Skeletal muscle cell (primary cell): ENCODE measurements at places on chromosomes 7 and 10.

- DNase-seq = no peak
Observed at GRCh38 chr7:5661942-5662341, 119.5 kb downstream of the RNF216 start.

GRCh38 chr10:103452506-103453230, 498 bp upstream of the CALHM2 start:
- DNase-seq = no peak

DNA sequence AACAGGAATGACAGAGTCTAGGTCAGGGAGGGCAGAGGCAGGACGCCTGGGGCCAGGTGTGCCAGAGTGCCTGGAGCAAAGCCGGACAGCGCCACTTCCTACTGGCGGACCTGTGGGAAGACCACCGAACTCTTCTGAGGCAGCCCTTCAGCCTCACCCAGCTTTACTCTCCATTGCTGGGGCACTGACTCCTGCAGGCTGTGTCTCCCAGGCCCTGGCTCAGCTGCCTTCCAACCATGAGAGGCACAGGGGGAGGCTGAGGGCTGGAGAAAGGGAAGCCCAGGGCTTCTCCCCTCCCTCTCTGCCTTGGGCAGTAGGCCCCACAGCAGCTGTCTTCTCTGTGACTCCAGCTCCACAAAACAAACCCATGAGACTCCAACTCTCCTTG, 139.6 kb upstream of the UNC5B start:
- DNase-seq = no peak

GRCh38 chr7:79984210-79984609, 150.4 kb upstream of the GNAI1 start:
- no peak for DNase-seq

DNA sequence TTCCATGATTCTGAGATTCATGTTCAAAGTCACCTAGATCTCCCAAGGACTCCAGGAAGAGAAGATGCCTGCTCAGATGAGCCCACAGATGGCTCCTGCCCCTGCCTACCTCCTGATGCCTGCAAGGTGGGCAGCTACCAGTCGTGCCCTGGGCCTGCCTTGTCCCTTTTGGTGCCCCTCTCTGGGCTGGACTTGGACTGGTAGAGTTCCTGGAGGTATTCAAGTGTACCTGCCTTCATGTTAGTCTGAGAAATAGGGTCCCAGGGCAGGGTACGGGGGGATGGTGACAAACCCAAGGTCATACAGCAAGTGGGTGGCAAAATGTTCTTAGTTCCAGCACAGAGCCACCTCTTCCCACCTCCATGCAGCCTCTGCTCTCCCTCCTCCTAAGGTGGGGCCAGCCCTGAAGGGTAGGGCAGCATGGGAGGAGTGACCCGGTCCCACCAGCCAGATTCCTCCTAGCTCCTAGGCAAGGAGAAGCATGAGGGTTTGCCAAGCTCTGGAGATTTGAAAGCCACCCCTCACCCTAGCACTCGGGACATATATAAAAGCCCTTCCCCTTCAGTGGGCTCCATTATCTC, 80.8 kb upstream of the UNC5B start:
- DNase-seq = no peak

DNA sequence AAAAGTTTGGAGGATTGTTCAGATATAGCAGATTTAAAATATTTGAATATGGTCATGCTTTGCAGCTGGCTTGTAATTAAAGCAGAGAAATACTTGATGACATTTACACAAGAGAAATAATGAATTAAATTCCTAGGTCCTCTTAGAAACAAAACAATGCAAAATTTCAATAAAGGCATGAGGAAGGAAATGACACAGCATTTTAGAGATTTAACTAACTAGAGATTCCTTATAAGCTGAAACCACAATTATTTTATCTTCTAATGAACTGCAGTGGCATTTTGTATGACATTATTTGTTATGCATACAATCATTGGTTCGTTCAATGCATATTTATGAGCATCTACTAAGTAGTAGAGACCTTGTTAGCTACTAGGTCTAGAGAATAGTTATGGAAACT, 490.9 kb downstream of the ZWINT start:
- DNase-seq = no peak

DNA sequence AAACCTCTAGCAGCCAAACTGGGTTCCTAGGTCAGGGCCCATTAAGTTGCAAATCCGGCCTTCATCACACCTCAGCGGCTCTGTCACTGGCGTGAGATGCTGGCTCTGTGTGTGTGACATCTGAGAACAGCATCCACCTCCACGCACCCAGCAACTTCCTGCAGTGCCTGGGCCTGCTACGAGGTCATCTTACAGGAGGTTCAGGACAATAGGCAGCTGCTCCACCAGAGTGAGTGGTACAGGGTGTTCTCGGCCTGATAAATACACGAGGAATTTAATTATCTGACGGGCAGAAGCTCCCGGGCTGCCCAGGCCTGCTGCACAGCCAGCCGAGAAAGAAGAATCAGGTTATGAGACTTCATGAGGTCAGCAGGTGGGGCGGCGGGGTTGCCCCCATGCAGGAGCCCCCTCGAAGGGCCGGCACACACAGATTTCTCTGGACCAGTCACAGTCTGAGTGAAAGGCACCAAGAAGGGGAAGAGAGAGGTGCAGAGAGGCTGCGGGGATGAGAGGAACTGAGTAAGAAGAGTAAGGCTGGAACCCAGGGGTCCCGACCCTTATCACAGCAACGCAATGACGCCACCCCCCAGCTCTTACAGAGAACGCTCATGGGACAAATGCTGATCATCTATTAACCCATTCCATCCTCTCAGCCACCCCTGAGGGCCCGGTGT, 49.3 kb downstream of the CALML3 start:
- DNase-seq = no peak

DNA sequence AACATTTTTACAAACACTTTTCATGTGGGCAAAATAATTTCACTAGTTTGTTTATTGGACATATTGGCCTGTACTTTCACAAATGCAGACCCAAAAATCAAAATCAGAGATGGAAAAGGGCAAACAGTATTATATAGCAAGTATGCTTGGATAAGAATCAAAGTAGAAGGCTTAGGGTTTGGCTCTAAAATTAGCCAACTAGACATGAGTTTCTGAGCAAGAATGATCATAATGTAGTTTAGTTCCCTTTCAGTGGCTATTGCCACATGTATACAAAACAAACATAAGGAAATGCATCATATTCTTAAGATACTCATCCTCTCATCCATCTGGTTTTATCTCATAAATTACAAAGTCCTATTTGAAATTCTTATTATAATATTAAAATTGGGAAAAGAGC, 132.5 kb downstream of the IMMP2L start:
- DNase-seq = no peak

GRCh38 chr10:48324580-48324979, 18.1 kb downstream of the MAPK8 start:
- no peak for DNase-seq

GRCh38 chr10:21372651-21373410, 152.7 kb downstream of the SKIDA1 start:
- DNase-seq = peak; percentile 84

DNA sequence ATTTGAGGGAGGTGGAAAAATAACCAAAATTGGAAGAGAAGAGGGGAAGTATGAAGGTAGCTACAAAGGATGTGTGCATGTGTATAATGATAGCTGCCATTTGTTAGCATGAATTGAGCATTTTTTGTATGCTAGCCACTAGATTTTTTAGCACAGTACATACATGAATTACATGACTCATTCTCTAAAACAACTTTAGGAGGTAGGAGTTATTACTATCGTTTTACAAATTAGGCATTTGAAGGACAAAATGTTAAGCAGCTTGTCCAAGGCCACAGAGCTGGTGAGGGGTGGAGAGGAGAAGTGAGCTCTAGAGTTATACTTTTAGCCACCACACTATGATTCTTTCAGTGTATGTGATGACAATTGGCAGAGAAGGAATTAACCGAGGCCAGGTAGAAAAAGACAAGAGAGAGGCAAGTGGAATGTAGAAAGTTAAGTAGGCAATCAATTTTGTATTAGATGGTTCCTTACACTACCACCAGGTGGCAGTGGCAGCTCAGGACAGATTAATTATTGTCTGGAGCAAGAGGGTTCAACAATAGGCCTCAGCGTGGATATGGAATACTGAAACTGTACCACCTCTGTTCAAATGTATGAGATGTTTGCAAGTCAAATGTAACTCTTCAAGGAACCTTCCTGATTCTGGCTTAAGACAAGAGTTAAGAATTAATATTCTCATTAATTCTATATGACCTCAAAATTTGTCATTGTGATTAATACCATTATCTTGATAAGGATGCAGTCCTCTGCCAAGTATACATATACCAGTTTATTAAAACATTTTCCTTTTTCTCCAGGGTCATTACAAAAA, 128.0 kb downstream of the MBL2 start:
- no peak for DNase-seq

GRCh38 chr7:107105591-107106245, 61.2 kb downstream of the PRKAR2B start:
- no peak for DNase-seq

GRCh38 chr10:44249490-44249889, 135.4 kb downstream of the CXCL12 start:
- no peak for DNase-seq

GRCh38 chr10:14530465-14530864, 199.7 kb upstream of the FRMD4A start:
- no peak for DNase-seq

- no peak for DNase-seq
Observed at GRCh38 chr10:110735620-110736027, 91.5 kb downstream of the RBM20 start.

DNA sequence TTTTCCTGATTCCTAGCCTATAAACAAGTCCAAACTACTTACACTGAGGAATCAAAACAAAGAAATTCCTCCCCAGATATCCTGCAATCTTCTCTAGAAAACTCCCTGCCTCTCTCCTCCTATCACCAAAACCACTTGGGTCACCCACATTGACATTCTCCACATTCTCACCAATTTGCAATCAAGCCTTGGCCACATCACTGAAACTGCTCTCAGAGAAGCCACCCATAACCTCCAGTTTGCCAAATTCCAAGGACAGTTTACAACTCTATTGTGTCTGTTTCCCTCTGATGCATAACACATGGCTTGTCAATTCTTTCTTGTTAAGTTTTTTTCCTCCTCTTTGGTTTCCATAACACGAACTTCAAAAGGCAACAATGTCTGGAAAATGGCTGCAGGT, 233.5 kb downstream of the XPNPEP1 start:
- DNase-seq = no peak

- no peak for DNase-seq
Observed at GRCh38 chr10:124518366-124518765, 56.7 kb downstream of the LHPP start.

GRCh38 chr7:50227726-50228125, 76.8 kb upstream of the IKZF1 start:
- no peak for DNase-seq

DNA sequence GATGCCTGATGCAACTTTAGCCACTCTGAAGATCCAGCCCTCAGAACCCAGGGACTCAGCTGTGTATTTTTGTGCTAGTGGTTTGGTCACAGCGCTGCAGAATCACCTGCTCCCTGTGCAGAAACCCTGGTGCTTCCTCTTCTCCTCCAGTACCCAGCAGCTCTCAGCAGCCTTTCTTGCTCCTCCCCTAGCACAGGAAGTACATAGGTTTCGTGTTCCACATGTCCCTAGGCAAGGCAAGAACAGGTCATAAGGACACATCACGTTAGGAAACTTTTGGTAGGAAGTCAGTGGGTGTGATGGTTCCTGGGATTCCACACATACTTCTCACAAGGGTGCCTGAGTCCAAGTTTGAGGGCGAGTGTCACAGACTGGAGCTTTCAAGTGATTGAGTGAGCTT, 167.9 kb upstream of the PRSS1 start:
- DNase-seq = no peak

DNA sequence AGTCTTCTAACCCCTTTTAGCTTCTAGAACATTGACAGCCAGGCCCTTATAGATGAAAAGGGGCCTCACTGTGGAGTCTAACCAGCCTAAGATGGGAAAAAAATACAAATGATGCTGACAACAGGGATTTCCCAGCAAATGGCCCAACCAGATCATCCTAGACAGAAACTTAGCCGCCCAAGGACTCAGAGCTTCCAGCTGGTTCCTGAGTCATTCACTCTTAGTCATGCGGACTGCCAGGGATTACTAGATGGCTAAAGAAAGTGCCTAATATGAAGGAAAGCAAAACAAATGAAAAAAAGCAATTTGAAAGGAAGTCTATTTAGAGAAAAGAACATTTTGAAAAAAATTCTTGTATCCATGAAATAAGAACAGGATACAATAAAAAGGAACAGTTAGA, 23.7 kb downstream of the TSPAN14 start:
- DNase-seq = peak; percentile 75

DNA sequence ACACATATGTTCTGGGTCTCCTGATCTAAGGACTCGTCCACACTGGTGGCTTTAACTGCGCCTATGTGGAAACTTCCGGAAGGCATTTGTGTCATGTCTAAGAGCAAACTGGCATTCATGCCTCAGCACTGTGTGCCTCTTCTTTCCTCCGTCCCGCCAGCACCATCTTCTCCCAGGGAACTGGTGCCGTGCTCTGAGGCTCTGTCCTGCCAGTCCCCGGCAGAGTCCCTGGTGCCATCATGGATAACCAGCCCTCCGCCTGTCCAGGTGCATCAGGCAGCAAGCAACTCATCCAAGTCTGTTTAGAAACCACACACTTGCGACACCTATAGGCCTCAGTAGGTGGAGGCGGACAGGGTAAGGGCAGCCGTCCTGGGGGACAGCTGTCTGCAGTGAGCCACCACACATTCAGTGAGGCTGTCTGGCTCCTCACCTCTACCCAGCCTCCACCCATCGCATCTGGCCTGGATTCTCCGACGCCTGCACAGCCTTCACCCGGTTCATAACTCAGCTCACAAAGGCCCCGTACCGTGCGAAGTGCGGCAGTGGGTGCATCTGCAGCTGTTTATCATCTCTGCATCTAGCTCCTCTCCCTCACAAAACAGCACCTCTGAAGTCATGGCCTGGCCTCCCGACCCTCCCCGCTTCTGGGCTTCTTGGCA, 162.7 kb downstream of the DIP2C start:
- no peak for DNase-seq

GRCh38 chr7:26937306-26937705, 72.9 kb upstream of the SKAP2 start:
- DNase-seq = no peak

- DNase-seq = no peak
Observed at GRCh38 chr7:128405471-128406313, 4.1 kb downstream of the IMPDH1 start.
